ENCODE measurements at places on chromosomes 12 and 14. TPM values are rescaled to one million over a fixed set of nuclear protein-coding genes. Genes with fewer than 3 reads are reported as not detected.

Gene RPS6KA5
- total RNA-seq: 4.4 TPM

Gene DYNC1H1
- 252 TPM for total RNA-seq

Gene KRT79
- total RNA-seq: not detected

Gene GNB3
- total RNA-seq: 2.1 TPM

Gene ZBTB1
- total RNA-seq: 22.7 TPM

Gene C14orf180
- not detected for total RNA-seq

Gene CIROP
- not detected for total RNA-seq

Gene TBX5
- total RNA-seq: not detected
